ENCODE measurements at places on chromosomes 3 and 15.
A peak's percentile ranks its signal among the peaks of the same experiment; 100 is the strongest.

- no peak for DNase-seq
Observed at GRCh38 chr15:61034678-61035291, 194.3 kb downstream of the RORA start.

GRCh38 chr3:184725176-184725719 is 13.4 kb upstream of the MAGEF1 start:
- DNase-seq, result no peak

DNA sequence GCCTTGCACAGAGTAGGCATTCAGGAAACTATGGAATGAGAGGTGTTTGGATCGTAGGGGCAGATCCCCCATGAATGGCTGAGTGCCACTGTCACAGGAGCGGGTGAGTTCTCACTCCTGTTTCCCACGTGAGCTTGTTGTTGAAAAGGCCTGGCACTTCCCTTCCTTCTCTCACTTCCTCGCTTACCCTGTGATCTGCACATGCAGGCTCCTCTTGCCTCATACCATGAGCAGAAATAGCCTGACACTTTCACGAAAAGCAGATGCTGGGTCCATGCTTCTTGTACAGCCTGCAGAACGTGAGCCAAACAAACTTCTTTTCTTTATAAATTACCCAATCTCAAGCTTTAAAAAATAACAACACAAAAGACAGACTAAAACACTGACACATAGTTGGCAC is 55.4 kb downstream of the AGBL1 start:
- no peak for DNase-seq

DNA sequence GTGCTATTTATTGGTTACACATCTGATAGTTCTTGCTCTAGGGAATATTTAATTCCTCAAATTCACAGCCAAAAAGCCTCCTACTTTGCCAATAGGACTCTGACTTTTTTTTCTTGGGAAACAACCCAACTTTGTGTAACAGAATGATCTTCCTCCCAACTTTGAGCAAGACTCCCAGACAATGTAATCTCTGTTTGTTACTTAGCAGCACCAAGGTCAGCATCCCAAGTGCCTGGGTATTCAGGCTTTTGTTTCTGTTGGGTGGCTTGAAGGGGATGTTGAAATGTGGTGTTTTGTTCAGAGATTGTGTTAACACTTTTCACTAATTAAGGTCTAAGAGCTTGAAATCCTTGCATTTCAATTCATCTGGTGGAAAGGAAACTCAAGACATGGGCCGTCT is 115.8 kb downstream of the ADAMTS9 start:
- no peak for DNase-seq

DNA sequence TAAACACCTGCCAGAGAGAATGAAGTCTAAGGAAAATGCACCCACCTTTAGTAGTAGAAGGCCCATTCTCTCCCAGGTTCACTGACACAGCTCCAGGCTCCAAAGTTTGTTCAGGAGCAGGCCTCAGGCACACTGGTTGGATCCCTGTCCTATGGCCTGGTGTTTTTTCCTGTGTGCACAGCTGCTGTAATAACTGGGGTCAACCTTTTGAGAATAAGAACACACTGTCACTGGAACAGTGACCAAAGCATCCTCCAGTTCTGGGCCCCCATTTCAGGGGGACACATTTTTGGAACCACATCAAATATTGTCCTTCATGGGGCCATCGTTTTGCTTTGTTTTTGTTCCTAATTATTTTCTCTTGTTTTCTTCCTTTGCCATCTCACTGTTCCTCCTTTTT is 95.8 kb downstream of the ARNT2 start:
- no peak for DNase-seq

DNA sequence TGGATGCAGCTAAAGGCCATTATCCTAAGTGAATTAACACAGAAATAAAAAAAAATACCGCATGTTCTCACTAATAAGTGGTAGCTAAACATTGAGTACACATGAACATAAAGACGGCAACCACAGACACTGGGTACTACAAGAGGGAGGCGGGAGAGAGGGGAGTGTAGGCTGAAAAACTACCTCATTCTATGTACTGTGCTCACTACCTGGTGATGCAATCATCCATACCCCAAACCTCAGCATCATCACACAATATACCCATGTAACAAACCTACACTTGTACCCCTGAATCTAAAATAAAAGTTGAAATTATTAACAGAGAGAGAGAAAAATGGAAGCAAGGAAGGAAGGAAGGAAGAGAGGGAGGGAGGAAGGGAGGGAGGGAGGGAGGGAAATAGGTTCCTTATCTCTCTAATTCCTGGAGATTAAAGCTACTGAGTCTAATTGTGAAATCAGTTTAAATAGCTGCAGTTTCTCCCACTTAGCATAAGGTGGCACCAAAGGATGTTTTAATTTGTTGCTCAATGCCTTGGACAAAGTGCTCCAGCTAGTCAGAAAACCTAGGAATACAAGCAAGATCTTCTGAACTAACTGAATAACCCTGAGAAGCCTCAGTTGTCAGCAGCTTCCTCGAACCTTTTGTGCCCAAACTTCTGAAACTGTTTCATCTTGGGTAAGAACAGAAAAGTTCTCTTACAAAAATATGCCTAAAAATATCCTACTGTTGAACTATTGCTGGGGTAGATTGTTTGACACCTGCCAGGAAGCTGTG is 79.4 kb upstream of the ATP11B start:
- peak; percentile 79 for DNase-seq

- no peak for DNase-seq
Observed at GRCh38 chr3:123685780-123686179, 100.9 kb upstream of the HACD2 start.

DNA sequence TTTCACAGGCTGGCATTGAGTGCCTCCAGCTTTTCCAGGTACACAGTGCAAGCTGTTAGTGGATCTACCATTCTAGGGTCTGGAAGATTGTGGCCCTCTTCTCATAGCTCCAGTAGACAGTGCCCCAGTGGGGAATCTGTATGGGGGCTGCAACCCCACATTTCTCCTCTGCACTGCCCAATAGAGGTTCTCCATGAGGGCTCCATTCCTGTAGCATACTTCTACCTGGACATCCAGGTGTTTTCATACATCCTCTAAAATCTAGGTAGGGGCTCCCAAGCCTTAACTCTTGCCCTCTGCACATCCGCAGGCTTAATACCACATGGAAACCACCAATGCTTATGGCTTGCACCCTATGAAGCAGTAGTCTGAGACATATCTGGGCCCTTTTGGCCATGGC is 15.1 kb upstream of the CCR2 start:
- no peak for DNase-seq

GRCh38 chr15:93449798-93450197 is 360.8 kb upstream of the RGMA start:
- no peak for DNase-seq

GRCh38 chr3:124274051-124274450 is 282.1 kb upstream of the ROPN1 start:
- DNase-seq, result no peak

DNA sequence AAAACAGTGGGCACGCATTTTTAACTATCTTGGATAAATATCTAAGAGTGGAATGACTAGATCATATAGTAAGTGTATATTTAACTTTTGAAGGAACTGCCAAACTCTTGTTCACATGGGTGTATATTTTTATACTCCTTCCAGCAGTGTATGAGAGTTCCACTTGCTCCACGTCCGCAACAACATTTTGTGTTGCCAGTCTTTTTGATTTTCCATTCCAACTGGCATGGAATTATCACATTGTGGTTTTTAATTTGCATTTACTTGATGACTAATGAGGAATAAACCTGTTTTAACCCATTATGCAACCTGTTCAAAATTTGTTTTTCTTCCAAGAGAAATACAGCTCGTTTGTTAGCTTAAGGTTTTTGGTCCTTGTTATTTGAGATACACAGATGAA is 51.6 kb downstream of the ZNF621 start:
- DNase-seq, result no peak

GRCh38 chr15:31273258-31273941 is 53.2 kb upstream of the KLF13 start:
- no peak for DNase-seq

GRCh38 chr3:117483839-117484238 is 774.3 kb downstream of the TUSC7 start:
- no peak for DNase-seq

DNA sequence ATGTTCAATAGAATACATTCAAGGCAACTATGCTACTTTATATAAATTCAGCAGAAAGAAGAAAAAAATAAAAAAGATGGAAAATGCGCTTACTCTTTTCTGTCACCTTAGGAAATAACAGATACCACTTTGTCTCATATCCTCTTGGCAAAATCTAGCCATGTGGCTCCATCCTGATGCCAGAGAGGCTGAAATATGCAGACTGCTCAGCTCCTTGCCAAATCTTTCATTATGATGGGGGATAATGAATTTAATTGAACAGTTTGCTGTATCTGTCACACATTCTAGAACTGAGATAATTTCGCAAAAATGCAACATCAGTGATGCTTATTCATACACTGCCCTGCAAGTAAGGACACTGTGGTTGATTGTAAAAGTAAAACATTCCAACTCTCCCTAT is 1081.5 kb downstream of the PLOD2 start:
- DNase-seq, result no peak

DNA sequence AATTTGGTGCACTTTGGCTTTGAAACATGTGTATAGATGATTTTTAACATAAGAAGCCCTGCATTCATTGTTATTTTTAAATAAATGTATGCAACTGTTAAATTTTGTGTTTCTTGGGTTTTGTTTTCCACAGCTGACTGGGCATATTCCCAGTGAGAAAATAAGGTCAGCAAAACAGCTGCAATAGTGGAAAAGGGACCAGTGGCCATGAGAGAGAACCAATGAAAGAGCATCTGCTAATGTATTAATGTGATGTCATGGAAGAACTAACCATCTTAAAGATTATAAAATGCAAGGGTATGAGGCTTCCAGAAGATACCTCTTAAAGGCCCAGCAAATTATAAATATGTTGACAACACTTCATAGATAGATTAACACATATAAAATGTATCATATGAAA is 31.0 kb upstream of the KBTBD12 start:
- DNase-seq, result no peak

- DNase-seq, result no peak
Observed at GRCh38 chr3:86388820-86389219, 602.1 kb downstream of the VGLL3 start.

DNA sequence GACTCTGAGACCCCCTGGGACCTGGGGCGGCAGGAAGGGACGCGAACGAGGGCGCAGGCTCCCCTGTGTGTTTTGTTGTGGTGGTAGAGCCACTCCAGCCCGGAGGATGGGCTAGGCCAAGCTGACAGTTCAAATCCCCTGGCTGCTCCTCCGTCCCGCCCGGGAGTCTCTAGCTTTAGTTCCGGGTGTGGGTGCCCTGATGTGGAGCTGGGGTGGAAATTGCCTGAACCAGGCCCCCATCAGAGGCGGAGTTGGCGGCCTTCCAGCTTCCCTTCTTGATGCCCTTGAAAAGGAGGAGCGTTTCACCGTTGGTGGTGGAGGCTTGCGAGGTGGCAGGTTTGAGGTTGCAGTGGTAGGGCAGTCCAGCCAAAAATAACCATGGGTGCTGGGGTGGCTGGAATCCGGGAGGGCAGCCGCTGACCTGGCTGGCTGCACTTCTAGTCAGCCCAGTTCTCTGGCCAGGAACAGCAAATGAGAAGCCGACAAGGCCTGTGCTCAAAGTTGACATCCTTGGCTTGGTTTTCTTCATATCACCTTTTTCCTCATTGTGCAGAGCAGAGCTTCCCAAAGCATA is 817 bp downstream of the CLK3 start:
- DNase-seq, result peak; percentile 92

GRCh38 chr15:40680151-40680550 is 14.8 kb upstream of the RAD51 start:
- DNase-seq, result no peak

DNA sequence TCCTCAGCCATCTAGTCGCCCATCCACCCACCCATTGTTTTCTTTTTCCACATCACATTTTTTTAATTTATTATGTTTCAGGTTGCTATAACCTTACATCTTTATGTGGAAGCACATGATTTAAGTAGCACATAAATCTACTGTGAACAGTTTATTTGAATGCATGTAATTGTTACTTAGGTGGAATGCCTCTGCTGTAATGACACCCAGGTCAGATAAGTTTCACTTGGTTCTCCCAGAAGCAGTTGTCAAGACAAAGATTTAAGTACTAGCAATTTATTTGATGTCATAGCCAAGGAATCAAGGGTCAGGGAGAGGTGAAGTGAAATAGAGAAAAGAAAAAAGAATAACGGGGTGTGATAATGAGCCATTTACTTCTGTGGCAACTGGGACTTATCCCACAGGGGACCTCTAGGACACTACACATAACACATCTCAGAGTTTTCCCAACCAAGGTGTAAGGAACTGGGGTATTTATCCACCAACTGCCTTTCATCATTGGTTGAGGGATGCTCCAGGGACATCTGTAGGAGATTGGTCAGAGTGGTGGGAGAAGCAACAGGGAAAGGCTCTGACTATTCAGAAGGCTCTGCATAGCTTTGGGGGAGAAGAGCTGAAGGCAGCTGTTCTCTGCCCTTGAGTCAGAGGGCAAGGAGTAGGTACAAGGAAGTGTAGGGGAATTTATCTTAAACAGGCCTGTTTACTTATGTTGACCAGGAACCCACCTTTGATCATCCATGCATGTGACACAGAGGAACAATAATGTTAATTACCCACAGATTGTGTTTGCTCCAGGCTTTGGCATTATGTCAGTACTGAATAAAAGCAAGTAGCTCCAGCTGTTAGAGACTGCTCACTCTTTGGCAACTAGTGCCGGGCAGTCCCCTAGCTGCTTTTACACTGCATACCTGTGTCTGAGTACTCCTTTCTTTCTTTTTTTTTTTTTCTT is 94.8 kb downstream of the CD200R1L start:
- DNase-seq, result no peak

- DNase-seq, result no peak
Observed at GRCh38 chr15:69311319-69311721, 12.6 kb downstream of the PAQR5 start.

DNA sequence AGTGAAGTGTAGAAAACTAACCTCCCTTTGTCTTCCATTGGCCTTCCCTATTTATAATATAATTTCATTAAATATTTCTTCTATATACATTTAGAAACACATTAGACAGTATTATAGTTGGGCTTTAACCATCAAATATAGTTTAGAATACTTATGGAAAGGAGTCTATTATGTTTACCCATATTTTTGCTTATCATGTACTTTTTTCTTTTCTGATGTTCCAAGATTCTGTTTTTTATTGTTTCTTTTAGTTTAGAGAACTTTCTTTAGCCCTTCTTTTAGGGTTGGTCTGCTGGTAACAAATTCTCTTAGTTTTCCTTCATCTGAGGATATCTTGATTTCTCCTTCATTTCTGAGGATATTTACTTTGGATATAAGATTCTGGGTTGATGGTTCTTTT is 23.7 kb downstream of the SH3GL3 start:
- no peak for DNase-seq

DNA sequence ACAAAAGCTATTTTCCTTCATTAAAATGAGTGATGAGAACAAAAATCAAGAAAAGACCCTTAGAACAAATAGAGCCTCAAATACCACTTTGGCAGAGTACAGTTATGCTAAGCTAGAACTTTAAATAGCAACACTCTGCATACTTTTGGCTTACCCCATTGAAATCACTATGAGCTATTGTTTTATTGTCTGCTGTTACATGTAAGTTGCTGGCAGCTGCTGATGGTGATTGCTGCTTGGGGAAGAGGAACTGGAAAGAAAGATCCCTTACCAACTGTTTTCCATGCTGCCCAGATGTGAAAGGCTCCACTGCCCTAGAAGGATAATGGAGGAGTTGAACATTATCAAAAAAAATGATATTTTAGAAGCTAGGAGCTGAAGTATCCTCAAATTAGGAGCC is 135.4 kb downstream of the SYNPR start:
- no peak for DNase-seq

- no peak for DNase-seq
Observed at GRCh38 chr3:107142786-107143575, 234.3 kb upstream of the CCDC54 start.

- no peak for DNase-seq
Observed at GRCh38 chr15:70528270-70528706, 235.1 kb downstream of the UACA start.

- DNase-seq, result no peak
Observed at GRCh38 chr3:134721214-134721613, 70.4 kb upstream of the KY start.

Data from hematopoietic multipotent progenitor cell treated with erythropoietin and hydrocortisone succinate and interleukin-3 and kit ligand, for 15 days (in vitro differentiated cells).